NCI-H526 (cell line): ENCODE measurements at places on chromosomes 5 and 9.

DNA sequence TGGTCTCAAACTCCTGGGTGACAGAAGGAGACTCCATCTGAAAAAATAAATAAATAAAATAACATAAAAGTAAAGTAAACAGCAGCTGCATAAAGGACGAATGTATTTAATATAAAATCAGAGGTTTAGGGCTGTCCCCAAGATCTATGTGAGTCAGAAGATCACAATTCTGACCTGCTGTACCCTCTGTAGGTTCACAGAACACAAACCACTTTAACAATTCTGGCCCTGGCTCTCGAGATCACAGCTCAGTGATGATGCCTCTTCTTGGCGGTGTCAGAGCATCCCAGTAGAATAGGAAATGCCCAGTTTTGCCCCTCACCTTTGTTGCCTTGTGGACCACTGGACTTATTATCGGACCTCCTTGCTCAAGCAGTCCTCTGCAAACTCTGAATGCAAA lies 380.9 kb downstream of the TLE1 start:
- DNase-seq, result no peak

DNA sequence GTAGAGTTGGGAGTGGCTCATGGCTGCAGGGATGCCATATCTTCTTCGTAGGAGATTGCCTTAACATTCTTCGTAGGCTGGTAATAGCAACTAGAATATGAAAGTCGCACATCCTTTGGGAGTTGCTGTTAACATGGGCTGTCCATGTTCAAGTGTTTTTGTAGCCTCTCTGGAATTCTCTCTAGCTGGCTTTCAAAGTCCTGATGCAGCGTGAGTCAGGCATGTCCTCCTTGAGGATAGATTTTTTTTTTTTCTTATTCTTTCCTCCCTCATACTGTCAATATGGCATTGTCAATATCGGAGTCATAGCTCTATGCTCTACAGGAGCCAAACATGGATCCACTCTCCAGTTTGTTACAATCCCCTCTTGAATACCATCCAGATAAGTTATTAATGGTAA lies 494.8 kb upstream of the WWC1 start:
- DNase-seq, result no peak

- no peak for DNase-seq
Observed at GRCh38 chr5:95533761-95534160, 21.0 kb downstream of the SKIC3 start.

- DNase-seq, result no peak
Observed at GRCh38 chr5:54611290-54611951, 93.9 kb downstream of the SNX18 start.

GRCh38 chr5:58231041-58231440 lies 228.8 kb downstream of the PLK2 start:
- DNase-seq, result no peak

DNA sequence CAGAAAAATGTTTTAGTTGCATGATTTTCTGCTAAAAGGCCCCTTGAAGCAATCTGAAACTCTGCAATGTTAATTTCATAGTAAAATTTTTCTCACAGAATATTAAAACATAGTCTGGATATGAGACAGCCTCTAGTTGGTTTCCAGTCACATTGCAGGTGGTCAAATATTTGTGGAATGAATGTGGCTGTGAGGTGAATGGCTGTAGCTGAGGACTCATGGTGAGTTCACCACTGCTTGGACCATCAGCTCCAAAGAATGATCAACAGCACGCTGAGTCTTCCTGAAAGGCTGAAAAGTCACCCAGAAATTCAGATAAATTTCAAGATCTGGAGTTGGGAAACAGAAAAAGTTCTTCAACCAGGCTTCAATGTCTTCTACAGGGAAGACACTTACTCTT lies 79.8 kb downstream of the MAT2B start:
- no peak for DNase-seq

GRCh38 chr9:68819065-68819464 lies 114.0 kb downstream of the PIP5K1B start:
- DNase-seq, result no peak

GRCh38 chr5:176915906-176916305 lies 16.8 kb upstream of the HK3 start:
- no peak for DNase-seq

- no peak for DNase-seq
Observed at GRCh38 chr5:129622531-129622930, 125.4 kb upstream of the MINAR2 start.

- DNase-seq, result no peak
Observed at GRCh38 chr5:15014809-15015208, 143.2 kb upstream of the ANKH start.

- DNase-seq, result no peak
Observed at GRCh38 chr5:7377761-7378160, 18.2 kb upstream of the ADCY2 start.

DNA sequence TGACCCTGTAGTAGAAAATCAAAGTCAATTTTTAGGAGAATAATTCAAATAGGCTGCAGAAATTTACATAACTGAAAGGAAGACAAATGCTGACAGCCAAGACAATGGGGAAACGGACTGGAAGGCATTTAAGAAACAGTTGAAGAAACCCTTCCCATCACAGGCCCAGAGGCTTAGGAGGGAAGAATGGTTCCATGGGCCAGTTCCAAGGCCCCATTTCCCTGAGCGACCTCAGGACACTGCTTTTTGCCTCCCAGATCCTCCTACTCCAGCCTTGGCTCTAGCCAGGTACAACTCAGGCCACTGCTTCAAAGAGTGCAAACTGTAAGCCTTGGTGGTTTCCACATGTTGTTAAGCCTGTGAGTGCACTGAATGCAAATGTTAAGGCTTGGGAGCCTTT lies 184.1 kb upstream of the SGCD start:
- no peak for DNase-seq

GRCh38 chr9:93575796-93576257 lies 557 bp upstream of the PHF2 start:
- no peak for DNase-seq

DNA sequence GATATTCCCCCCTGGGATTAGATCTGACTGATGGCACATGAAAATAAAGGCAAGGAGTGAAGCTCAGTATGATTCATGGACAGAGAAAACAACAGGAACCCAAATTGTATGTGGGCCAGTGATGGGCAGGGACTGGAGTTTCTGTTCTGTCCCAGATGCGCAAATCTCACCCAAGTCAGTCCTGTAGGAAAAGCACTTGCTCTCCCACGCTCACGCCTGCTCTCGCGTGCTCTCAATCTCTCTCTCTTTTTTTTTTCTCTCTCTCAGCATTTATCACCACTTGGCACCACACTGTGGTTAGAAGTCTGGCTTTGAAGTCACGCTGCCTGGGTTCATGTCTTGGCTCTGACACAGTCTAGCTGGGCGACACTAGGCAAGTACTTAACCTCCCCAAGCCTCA lies 106.5 kb upstream of the LRRTM2 start:
- DNase-seq, result no peak

DNA sequence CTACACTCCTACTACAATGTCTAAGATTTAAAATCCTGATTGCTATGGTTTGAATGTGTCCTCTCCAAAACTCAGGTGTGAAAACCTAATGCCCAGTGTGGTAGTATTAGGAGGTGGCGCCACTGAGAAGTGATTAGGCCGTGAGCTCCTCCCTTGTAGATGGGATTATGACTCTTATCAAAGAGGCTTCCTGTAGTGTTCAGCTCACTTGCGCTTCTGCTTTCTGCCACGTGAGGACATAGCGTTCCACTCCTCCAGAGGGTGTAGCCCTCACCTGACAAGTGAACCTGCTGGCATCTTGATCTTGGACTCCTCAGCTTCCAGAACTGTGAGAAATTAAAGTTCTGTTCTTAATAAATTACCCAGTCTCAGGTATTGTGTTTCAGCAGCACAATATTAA lies 33.0 kb upstream of the WHRN start:
- no peak for DNase-seq

DNA sequence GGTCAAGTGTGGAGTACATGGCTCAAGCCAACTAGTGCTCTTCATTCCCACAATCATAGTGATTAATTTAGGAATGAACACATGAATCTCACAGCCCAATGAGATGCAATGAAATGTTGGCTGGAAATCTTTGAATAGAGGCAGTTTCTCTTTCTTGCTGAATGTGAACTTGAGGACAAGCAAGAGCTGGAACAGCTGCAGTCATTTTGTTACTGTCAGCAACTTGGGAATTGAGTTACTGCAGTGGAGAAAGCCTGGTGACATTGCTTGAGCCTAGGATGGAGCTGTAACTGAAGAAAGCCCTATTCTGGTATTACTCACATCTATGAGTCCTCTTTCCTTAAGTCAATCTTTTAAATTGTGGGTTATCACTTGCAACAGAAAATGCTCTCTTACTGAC lies 62.3 kb downstream of the YIPF5 start:
- no peak for DNase-seq

GRCh38 chr9:34010979-34011378 lies 37.7 kb downstream of the UBAP2 start:
- no peak for DNase-seq

DNA sequence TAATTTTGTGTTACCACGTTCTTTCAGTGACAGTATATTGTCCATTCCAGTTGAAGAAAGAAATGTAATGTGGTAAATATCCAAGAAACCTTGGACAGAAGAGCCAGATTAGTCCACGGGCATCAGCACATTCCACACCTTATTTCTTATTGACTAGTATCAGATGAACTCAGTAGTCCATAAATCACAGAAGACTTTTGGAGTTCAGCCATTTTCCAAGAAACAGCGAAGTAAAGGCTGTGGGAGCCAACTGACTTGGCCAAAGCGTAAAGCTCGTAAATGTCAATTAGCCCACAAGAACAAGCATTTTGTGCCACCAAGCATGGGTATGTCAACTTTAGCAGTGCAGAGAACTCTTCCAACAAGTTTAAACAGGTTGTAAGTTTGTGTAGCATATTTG lies 60.2 kb upstream of the STARD4 start:
- no peak for DNase-seq
